Stimulated activated CD8-positive, alpha-beta memory T cell treated with anti-CD3 and anti-CD28 coated beads, Interleukin-4, amount 100 ng/mL, for 4 hours (primary cell): ENCODE measurements at places on chromosomes 1 and 21.

DNA sequence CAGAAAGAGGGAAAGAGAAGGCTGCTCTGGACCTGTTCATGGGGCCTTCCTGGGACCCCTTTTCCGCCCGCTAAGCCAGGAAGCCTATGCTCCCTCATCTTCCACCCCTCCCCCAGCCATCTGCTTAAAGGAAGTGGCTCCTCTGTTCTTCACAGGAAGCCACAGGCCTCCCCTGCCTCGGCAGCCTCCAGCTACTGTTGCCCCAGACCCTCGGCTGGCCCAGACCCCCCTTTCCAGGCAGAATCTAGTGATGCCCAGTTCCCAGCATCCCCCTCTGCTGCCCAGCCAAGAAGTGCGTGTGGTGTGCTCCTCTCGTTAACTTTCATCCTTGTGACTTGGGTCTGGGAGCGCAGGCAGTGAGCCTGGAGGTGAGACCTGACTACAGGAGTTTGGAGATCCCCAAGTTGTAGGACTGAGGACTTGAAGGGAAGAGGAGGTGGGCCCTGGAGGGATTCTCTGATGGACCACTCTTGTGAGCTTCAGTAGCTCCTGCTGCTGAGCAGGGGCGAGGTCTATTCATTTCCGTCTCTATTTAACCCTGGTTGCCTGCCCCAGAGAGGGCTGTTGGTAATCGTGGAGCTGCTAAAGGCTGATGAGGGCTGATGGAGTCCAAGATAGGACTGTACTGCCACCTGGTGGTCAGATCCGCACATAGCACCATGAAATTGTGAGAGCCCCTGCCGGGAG, 9.1 kb downstream of the IFI6 start:
- peak; percentile 96 for DNase-seq

DNA sequence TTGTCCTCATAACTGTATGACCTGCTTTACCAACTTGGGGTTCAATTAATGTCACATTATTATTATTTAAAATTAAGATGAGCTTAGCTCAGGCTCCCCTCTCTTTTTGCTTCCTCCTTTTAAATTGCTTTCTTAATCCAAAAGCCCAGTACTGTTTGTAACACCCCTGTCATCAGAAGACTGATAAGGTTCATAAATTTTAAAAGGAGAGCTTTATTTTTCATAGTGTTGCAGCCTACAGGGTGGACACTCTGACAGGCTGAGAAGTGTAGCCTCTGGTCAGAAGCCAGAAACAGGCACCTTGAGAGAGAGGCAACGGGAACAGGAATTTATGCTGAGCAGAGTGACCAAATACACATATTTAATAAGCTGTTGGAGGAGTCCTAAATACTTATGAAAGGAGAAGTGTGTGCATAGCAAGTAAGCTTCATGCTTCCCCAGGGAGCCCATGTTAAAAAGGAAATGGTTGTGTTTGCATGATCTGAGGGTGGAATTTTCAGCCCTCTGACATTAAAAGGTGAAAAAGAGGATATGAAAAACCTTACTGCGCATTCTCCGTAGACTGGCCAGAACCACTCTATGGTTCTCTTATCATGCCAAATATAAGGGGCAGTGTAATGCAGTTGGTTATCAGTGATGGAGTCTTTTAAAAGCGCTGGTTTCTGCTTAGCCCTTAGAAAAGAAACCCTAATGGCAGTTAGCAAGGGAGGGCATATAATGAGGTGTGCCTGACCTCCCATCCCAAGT, 30.5 kb upstream of the FGGY start:
- no peak for DNase-seq

DNA sequence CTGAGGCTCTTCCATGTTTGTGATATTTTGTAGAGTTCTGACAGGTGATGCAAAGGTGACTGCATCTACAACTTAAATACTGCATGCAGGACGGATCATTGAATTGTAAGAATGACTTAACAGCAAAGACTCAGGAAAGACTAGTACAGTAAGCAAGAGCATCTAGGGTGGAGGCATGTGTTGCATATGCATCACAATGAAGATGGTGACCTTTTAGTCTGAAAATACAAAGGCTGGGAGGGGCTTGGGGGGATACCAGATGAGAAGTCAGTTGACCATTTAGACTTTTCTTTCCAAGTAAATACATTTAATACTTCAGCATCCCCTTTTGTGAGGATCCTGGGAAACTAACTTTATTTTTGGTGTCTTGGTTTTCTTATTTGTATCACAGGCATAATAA, 145.5 kb downstream of the NUF2 start:
- DNase-seq = no peak

DNA sequence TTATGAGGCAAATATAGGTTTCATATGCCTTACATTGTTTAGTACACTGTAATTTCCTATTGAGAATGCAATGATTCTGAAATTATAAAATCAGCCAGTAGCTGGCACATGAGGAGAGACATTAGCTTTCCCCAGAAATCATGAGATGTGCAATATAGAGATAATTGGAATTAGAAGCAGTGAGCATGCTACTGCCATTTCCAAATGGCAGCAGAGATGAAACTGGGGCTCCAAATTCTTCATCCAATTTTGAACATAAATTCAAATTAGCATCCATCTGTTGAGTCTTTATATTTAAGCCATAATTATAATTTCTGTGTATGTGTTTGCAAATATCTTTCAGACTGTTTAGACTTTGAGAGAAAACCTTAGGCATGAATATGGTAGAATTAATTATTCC, 28.8 kb downstream of the PTGER3 start:
- DNase-seq = no peak

- no peak for DNase-seq
These were observed 13.6 kb upstream of the C1QTNF12 start for GRCh38 chr1:1259951-1260600.

- DNase-seq = no peak
These were observed 294.6 kb downstream of the TTLL7 start for GRCh38 chr1:83704350-83704749.

DNA sequence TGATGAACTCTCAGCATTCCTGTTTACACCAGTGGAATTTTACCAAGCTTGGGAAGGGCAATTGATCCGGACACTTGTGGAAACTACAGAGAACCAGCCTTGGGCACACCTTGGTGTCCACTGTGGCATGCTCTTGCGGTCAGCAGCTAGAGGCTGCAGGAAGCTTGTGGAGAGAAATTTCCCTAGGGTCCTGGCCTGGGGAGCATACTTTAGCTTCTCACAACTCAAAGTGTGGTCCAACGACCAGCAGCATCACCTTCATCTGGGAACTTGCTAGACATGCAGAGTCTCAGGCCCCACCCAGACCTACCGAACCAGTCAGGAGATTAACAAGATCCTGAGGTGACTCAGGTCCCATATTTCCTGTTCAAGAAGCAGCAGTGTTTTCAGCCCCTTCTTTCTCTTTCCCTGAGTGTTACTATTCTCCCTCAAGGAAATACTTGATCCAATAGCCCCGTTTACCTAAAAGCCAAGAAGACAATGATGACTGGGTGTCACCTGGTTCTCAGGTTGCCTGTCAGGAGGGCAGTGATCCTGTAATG, 55.7 kb upstream of the KCNE2 start:
- DNase-seq = no peak

- DNase-seq = no peak
These were observed 16.9 kb upstream of the KRTAP19-5 start for GRCh38 chr21:30518876-30519275.

GRCh38 chr1:13517193-13517812, 3.5 kb upstream of the LRRC38 start:
- DNase-seq = no peak

DNA sequence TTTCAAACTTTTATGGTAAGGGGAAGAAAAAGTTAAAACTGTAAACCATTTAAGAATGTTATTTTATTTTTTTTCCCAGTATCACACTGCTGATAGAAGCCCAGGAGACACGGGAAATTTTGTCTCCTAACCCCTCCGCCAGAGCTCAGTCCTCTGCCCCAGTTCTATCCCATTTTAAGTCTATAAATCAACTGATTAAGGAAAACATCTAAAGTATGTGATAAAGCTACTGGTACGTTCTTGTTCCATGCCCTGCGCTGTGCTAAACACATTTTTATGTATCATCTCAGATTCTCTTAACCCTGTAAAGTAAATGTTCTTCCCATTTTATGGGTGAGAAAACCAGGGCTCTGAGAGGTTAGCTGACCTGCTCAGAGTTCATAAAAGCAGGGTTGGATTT, 34.7 kb downstream of the NIPAL3 start:
- no peak for DNase-seq

DNA sequence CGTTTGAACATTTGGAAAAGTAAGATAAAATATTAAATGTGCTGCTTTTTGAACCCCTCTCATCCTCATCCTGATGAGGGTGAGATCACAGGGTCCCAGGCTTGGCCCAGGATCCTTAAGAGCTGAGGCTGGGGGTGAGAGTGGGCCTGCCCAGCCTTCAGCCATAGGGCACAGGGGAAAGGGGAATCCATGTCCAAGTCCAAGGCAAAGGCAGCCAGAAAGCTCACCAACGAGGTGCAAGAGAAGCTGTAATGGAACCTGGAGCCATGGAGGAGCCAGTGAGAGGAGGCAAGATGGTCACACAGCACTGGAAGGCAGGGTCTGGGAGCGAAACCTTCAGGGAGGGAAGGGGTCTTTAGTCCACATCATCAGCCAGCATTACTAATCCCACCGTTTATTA, 191.9 kb downstream of the RRAGC start:
- no peak for DNase-seq

GRCh38 chr1:201990427-201990826, 8.0 kb downstream of the RNPEP start:
- DNase-seq = no peak

- no peak for DNase-seq
These were observed 89.5 kb upstream of the GNG4 start for GRCh38 chr1:235739124-235739523.

- DNase-seq = peak; percentile 4
These were observed 70.2 kb downstream of the FOXD2 start for GRCh38 chr1:47507881-47508701.

GRCh38 chr1:3219005-3219790, 150.2 kb downstream of the PRDM16 start:
- no peak for DNase-seq

- DNase-seq = no peak
These were observed 28.5 kb downstream of the PGM1 start for GRCh38 chr1:63621698-63622097.

DNA sequence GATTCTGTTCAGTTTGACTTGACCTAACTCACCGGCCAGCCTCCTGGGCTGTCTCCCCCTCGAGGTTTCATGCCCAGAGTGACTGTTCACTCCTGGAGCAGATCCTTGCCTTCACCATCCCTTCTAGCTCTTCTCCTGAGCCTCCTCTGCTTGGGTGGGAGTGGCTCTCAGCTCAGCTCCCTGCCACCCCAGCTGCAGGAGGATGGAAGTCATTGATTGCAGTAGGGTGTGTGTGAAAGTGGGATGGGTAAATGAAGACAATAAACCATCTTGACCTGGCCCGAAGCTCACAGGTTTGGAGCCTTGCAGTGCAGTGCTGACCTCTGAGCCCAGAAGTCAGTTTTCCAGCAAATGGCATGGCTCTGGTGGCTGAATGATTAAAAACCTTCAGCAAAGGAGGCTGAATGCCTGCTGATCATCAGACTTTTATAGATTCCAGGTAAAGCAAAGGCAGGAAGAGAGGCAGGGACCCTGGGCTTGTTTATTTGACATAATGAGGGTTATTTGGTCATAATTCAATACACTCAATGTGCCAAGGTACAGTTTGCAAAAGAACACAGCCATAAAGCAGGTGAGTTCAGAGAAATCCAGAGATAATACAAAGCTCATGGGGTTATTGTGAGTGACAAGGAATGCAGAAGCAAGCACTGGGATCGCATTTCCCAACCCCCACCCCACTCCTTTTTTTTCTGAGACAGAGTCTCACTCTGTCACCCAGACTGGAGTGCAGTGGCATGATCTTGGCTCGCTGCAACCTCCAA, 17.5 kb upstream of the TFF3 start:
- no peak for DNase-seq

DNA sequence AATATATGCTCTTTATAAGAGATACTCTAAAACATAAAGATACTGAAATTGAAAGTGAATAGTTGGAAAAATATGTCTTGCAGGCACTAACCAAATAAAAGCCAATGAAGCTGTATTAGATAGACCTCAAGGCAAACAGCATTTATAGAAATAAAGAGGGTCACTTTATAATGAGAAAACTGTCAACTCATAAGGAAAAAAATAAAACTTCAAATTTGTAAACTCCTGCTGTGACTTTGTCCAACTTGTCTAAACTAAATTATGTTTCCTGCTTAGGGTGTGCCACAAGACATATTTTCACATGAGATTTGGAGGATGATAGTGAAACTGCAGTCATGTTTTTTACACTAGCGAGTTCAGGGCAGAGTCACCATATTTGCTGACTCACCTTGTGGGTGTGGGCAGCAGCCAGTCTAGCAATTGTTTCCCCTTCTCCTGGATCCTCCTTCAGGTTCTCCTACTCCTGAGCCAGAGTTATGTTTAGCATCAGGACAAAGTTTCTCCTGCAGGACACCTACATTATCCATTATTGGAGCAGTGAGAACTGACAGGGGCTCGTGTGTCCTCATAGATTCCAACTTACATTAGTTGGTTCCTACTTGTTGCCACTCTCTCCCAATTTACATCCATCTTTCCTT, 43.8 kb downstream of the CD53 start:
- no peak for DNase-seq

GRCh38 chr1:107494061-107494460, 353.2 kb downstream of the NTNG1 start:
- DNase-seq = no peak
